Trophoblast cell (in vitro differentiated cells and primary cell): ENCODE measurements at places on chromosomes 4 and X.

DNA sequence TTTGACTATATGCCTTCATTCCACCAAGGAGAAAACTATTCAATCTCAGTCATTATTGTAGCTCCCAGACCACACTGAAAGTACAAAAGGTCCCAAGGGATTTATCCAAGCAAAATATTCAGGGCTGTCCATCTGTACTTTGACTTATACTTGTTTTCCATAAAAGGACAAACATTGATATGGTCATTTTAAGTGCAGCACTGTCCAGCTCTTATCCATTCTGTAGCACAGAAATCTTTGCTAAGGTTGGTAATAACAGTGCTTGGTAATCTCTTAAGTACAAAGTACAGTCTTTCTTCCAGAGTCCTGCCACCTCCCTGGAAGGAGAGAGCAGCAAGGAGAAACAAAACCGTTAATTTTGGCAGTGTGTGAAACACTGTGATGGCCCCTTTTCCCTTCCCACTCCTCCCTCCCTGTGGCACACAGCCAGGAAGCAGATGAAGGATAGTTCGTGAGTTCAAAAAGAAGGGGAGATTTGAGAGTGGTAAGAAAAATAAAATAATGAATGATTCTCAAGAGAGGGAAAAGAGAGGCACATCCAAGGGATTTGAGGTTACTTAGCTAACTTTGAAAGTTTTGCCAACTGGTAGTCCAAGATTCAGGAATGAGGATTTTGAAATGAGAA, 6.8 kb upstream of the CXCL2 start:
- DNase-seq, result no peak

DNA sequence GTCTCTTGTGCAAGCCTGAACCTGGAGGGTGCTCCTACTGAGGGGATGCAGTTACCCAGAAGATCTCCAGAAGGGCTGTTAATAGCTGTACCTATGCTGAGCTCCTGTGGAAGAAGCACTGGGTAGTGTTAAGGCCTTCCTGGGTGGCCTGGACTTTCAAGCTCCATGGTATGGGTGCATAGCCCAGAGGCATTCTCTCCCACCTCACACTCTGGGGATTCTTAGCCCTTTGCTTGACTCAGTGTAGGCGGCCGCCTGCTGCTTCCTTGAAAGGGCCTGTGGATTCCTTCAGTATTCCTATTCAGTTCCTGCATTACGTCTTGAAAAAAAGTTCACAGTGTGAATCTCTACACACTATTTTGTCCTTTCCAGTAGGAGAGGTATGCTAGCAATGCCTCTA, 235.7 kb upstream of the MAGEB16 start:
- DNase-seq, result no peak

DNA sequence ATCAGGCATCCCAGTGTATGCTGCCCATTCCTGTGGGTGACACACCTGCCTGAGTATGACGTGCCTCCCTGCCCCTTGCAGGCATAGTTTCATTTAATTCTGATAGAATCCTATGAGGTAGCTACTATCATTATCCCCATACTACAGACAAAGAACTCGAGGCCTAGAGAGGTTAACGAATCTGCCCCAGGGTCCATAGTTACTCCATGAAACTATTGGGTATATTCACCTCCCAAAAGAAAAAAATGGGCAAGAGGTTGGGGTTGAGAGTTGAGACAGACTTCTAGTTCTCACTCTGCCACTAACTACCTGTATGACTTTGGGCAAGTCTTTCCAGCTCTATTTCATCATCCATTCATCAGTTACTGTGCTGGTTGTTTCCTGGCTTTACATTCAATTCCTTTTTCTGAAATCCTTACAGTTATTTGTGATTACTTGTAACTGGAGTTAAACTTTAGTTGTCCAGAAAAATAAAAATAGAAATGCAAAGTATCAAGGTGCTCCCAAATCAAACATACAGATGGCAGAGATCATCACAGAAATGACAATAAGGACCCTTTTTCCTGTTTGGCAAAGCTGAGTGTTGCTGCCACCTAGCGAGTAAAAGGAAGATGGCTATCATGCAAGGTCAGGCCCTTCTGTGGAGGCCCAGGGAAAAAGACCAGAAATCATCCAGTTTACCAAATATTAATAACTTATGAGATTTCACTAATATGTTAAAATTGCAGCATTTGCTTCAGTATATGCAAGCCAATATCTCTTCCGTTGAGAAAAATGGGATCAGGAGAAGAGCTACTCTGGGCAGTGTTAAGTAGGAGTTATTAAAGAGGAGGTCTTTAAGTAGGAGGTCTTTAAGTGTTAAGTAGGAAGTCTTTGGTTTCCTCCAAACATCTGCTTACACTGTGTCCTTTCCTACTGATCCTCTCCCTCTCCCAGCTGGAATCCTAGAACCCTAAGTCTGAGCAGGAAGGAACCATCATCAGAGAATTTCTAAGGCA, 17.1 kb upstream of the MAP7D3 start:
- DNase-seq, result peak; percentile 14

DNA sequence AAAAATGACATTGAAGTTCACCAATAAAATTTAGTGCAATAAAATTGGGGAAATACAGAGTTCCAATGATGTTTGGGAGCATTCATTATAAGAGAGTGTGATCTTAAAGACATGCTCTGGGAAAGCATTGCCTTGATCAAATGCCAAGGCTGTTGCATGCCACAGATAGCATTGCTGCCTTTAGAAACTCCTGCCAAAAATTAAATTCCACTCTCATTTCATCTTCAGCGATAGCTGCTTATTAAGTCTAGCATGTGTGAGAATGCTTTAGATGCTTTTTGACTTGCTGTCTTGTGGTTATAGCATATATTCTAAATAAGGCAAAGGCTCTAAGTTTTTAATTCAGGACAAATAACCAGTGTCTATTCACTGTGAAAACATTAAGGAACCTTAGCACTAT, 49.3 kb downstream of the NPNT start:
- DNase-seq, result no peak

- DNase-seq, result no peak
Observed at GRCh38 chr4:170090352-170091052, 746 bp upstream of the AADAT start.

- DNase-seq, result no peak
Observed at GRCh38 chrX:6134255-6134654, 94.4 kb downstream of the NLGN4X start.

GRCh38 chr4:96342790-96343455, 503.0 kb downstream of the PDHA2 start:
- DNase-seq, result no peak

DNA sequence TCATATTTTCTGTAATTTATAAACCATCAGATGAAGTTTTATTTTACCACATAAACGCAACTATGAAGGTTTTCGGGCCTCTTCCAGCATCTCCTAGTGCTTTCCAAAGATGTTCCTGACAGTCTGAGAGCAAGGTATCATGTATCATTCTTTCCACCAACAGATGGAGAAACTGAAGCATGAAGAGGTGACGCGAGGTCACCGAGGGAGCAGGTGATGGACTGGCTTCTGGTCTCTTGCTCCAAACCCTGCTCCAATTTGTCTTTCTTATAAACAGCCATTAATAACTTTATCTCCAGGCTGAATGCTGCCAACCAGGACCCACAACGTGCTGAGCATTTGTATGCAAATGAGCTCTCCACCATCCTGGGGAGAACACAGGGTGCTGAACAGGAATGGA, 86.3 kb upstream of the MAML3 start:
- DNase-seq, result no peak
